ENCODE measurements at places on chromosomes 2 and 18.

DNA sequence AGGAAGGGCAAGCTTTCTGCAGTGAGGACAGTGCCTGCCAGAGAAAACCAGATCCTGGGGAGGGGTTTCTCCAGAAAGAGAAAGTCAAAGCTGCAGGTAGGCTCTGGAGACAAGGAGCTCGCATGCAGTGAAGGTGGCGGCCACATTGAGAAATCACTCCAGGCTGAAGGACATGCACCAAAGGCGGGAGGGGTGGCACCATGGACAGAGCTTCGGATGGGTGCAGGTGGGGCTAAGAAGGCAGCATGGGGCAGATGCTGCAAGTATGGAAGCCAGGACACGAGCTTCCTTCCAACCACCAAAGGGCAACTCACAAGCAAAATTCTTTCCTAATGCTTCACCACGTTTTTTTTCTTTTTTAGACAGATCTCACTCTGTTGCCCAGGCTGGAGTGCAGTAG is 104.4 kb upstream of the SLC35G4 start:
- DNase-seq = no peak

- no peak for DNase-seq
These were observed 7.5 kb downstream of the TRABD2A start for GRCh38 chr2:84873350-84873749.

DNA sequence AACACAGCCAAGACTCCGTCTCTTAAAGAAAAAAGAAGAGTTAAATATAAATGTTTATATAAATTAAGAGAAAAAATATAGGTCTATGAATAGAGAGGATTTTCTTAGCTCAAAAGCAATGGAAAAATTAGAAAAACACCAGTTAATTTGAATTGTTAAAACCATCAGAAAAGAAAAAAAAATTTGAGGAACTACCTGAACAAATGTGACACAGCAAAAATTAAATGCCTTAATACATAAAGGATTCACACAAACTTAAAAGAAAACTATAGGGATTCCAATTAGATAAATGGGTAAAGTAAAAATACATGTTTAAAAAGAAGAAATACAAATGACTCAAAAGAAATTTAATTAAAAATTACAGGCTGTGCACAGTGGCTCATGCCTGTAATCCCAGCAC is 147.9 kb upstream of the DNMT3A start:
- no peak for DNase-seq

- no peak for DNase-seq
These were observed 136.4 kb downstream of the HDAC4 start for GRCh38 chr2:239264492-239264837.

DNA sequence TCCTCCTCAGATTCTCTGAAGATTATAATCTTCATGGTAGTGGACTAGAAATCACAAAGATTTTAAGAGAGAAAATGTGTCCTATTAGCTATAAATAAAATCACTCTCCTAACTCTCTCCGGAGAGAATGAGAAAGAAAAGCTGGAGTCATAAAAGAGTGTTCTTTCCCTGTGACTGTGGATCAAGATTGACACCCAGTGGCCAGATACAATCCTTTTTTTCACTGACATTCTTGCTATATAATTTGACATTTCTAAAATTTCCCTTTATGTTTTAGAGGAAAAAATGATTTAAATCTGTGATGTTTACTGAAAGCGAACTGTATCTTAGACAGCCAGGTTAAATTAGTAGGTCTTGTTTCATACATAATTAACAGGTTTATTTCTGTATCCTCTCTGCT is 35.4 kb upstream of the LRP2 start:
- no peak for DNase-seq

DNA sequence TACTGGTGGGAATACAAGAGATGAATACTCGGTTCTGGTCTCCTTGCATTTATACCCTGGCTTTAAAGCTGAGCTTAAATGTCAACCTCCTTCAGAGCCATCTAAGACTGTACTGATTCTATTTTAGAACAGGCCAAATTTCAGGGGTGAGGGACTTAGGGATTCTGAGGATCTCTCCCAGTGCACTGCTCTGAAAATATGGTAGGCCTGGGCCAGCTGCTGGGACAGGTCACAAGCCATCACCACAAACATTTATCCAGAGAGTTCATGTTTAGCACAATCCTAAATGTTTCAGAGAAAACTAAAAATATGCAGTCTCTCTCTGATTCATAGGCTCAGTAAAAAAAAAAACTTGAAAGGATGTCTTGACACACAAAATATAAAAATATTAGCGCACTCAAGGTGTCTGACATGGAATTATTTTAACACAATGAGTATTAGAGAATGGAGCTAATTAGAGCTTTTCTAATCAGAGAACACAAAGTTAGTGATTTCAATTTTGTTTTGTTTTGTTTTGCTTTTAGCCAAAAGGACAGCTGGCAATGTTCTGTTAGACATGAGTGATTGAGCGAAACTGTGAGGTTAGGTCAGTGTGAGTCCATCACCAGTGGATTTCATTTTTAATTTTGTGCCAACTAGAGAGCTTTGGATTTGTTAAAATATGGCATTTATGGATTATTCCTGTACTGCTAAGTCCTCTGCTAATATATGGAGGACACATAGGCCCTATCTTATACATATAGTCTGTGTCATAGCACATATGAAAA is 38.8 kb downstream of the MFSD6 start:
- DNase-seq = no peak

- DNase-seq = no peak
These were observed 301.7 kb downstream of the EIPR1 start for GRCh38 chr2:3075991-3076340.

GRCh38 chr2:171235262-171235881 is 74.7 kb upstream of the TLK1 start:
- no peak for DNase-seq

DNA sequence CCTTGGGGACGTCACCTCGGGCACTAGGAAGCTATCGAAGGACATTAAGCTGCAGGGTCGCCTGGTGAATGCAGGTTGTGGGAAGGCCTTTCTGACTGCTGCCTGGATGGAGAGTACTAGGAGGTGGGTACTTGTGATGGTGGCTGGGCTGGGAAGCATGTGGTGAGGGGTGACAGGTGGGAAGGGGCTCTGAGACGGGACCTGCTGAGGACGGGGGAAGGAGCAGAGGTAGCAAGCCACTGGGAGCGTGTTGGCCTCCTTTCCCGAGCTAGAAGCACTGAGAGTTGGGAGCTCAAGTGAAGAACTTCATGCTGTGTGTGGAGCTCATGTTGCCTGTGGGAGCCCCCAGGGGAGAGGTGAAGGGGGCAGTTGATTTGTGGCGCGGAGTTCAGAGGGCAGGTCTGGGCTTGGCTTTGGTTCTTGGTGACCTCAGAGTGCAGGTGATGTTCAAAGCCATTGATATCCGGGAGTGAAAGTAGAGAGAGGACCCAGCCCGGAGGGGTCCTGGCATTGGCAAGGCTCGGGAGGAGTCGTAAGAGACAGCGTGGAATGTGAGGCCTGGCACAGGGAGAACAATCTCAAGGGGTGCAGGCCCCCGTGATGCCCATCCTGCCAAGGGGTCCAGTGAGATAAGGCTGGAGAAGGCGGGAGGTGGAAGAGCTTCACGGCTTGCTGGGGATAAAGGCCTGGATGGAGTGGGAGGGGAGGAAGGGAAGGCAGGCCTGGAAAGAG is 13.2 kb downstream of the MROH2A start:
- DNase-seq = no peak

GRCh38 chr2:234269769-234270204 is 219.3 kb downstream of the SPP2 start:
- no peak for DNase-seq

DNA sequence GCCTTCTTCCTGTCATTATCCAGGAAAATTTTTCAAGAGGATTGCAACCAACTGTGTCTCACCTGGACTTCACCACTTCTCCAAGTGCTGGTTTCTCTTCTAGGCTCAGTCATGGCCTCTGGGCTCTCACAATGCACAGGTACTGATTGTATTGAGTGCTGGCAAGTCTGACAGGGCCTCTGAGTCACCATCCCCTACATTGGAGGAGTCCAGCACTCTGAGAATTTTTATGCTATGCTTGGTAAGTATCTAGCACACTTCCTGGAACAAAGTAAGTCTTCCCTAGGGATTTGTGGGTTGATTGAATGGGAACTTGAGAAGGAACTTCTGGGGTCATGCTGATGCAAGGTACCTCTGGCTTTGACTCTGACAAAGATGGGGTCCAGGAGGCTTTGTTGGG is 147.2 kb upstream of the CELF4 start:
- DNase-seq = no peak

GRCh38 chr2:230068016-230068650 is 591 bp downstream of the SLC16A14 start:
- DNase-seq = peak; percentile 3

DNA sequence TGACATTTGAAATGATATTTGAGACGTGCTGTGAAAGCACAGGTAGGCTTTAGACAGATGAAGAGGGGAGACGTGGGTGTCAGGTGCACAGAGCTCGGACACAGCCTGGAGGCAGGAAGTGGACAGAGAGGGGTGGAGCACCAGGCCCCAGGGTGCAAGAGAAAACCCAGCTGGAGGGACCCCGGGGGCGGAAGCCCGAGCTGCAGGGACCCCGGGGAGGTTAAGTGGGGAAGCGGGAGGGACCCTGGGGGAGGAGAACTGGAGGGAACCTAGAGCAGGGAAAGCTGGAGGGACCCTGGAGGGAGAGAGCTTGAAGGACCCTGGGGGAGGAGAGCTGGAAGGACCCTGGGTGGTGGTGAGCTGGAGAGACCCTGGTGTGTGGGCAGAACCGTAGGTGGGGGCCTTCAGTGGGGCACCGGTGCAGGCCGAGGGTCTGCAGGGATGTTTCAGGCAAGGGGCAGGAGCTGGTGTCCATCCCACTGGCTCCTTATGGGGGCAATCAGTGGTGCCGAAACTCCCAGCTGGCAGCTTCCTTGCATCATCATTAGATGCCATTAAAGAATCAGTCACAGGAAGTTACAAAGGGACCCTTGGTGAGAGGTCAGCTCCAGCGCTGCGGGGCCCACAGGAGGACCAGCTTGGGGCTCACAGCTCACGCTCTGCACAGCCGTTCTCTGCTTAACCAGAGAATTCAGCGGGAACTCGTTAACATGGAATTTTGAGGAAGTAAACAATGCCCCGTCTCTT is 246.6 kb downstream of the EIPR1 start:
- no peak for DNase-seq

- no peak for DNase-seq
These were observed 177.9 kb downstream of the LRRTM1 start for GRCh38 chr2:80126596-80127189.

- no peak for DNase-seq
These were observed 65.2 kb downstream of the BCL11A start for GRCh38 chr2:60488291-60488690.

- DNase-seq = no peak
These were observed 36.1 kb upstream of the B3GNT7 start for GRCh38 chr2:231359441-231359840.

- no peak for DNase-seq
These were observed 142.4 kb upstream of the ZNF236 start for GRCh38 chr18:76679945-76680344.

- no peak for DNase-seq
These were observed 1.7 kb downstream of the FZD7 start for GRCh38 chr2:202035089-202035940.

GRCh38 chr2:213199871-213200270 is 48.5 kb upstream of the IKZF2 start:
- no peak for DNase-seq

DNA sequence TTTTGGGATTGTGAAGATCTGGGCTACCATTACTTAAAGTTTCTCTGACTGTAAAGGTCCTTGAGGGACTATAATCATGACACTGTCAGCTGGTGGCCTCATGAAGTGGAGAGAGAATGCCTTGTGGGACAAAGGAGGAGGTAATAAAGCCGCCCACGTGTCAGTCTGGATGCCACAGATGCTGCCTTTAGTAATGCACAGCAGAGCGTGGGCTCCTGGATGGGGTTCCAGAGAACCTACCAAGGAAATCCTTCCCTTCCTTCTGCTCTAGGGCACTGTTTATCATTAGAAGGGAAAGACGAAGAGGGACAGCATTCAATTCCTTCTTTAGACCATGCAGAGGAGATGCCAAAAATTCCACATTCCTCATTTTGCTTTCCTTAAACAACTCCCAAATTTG is 63.5 kb downstream of the COL5A2 start:
- DNase-seq = no peak

GRCh38 chr2:231378026-231378722 is 17.3 kb upstream of the B3GNT7 start:
- DNase-seq = no peak

GRCh38 chr2:63665846-63666475 is 77.2 kb downstream of the MDH1 start:
- no peak for DNase-seq

DNA sequence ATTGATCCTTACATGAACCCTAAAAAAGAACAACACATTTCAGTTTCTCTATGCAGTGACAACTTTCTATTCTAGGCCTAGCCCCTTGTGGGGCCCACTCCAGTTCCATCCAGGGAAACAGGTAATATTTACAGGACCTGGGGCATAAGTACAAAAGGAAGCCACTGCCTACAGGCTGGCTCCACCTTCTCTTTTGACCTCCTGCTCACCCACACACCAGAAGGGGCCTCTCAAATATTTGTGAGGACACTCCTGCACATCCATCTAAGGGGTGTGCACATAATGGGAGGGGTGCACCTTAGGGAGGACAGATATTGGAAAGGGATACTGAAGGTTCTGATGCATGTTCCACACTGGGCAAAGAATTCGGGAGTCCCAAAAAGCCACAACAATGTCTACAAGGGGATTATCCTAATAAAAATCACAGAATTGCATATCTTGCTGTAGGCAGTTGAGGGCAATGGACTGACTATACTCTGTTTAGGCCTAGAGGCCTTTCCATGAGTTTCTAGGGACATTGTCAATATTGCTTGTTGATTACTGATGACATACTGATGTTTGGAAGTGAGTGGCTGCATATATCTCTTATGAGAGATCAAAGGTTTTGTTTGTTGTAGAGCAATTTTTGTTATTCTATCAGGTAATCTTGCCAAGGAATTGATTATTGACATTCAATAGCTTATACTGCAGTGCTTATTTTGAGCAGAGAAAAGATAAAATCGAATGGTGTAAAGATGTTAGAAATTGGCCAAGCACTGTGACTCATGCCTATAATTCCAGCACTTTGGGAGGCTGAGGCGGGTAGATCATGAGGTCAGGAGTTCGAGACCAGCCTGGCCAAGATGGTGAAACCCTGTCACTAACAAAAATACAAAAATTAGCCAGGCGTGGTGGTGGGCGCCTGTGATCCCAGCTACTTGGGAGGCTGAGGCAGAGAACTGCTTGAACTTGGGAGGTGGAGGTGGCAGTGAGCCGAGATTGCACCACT is 23.8 kb upstream of the HNRNPA3 start:
- DNase-seq = no peak

DNA sequence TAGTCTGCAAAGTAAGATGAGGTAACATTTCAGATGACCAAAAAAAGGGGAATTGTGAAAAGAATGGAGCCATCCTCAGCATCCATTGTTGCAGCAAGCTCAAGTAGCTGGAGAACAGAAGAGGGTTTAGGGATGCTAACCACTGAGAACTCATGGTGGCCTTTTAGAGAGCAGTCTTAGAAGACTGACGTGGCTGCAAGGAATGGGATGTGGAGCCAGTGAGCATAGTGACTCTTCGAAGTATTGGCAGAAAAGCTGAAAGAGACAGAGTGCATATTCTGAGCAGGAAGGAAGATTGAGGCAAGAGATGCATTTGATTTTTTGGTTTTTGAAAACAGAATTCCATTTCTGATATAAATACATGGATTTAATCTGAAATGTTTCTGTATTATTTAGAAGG is 151.2 kb downstream of the UBE2E3 start:
- DNase-seq = no peak

Data from stimulated activated CD4-positive, alpha-beta T cell treated with anti-CD3 and anti-CD28 coated beads, Interleukin-15, amount 100 ng/mL, for 1 hour (primary cell).